ENCODE measurements at places on chromosomes 11 and 22.

- DNase-seq = no peak
Measured at GRCh38 chr11:131025020-131025419, 108.7 kb upstream of the SNX19 start.

- no peak for DNase-seq
Measured at GRCh38 chr11:65204646-65205601, 23.2 kb downstream of the CAPN1 start.

- DNase-seq = no peak
Measured at GRCh38 chr22:26781596-26781995, 124.2 kb downstream of the MIAT start.

DNA sequence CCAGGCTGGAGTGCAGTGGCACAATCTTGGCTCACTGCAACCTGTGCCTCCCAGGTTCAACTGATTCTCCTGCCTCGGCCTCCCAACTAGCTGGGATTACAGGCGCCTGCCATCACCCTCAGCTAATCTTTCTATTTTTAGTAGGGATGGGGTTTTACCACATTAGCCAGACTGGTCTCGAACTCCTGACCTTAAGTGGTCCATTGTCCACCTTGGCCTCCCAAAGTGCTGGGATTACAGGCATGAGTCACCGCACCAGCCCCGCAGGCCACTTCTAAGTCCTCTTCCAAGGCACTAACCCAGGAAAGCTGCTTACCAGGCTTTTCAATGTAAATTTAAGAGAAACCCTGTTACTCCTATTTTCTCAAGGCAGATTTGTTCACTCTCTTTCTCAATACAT, 50.4 kb downstream of the DENND5A start:
- DNase-seq = no peak

DNA sequence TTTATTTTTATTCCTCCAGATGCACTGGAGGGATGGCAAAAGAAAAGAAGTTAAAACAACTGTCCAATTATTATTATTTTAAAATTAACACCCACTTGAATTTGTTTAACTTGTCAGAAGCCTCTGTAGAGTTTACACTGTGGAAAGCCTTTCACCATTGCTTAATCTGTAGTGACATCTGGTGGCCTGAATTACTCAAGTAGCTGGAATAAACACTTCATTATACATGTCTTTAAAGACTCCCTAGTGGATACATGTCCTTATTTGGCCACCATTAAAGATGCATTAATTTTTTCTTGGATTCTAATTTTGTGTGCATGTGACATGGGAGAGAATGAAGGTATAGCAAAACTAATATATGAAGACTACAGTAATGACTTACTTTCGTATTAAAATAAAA, 1496.5 kb downstream of the FAM181B start:
- DNase-seq = no peak

- DNase-seq = no peak
Measured at GRCh38 chr11:86523738-86524619, 148.4 kb downstream of the ME3 start.

GRCh38 chr22:44586999-44587736, 89.1 kb upstream of the RTL6 start:
- no peak for DNase-seq

DNA sequence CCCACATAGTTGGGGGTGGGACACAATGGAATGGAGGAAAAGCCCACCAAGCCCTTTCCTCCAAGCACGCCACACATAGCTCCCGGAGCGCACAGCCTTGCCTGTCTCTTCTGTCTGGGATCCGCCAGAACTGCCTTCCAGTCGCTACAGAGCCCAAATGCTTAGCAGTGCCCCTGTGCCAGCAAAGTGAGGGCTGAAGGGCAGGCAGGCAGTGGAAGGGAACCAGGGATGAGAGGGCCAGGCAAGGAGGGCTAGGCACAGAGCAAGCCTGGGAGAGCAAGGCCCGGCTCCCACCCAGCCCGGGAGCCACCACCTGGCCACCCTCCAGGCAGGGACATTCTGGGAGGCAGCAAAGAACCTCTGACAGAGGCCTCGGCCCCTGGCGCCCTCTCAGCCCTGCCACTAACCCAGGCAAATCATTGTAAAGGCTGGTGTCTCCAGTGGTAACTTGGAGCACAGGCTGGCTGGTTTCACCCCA, 32.5 kb downstream of the PPP2R1B start:
- DNase-seq = no peak

DNA sequence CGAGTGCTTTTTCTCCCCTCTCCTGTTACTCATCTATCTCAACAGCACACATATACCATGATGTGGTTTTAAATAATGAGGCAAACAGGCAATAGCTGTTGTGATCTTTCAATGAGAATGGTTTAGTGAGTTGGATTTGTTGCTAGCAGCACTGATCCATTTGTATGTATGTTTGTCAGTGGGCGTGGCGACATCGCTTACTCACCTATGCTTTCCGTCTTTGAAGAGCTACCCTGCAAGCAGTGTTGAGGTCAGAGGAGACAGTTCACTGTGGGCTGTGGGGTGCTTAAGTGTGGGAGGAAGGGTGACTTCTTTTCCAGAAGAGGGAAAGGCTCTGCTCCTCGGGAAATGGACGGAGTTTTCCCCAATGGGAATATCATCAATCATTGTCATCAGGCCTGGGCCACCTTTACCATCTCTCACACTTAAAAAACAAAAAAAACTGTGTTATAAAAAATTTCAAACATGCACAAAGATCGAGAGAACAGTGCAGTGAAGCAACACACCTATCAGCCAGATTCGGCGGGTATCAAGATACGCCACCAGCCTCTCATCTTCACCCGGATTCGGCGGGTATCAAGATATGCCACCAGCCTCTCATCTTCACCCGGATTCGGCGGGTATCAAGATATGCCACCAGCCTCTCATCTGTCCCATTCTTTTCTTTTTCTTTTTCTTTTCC, 83.8 kb downstream of the TBC1D22A start:
- DNase-seq = no peak

GRCh38 chr11:44005063-44005701, 42.6 kb upstream of the ACCSL start:
- no peak for DNase-seq

DNA sequence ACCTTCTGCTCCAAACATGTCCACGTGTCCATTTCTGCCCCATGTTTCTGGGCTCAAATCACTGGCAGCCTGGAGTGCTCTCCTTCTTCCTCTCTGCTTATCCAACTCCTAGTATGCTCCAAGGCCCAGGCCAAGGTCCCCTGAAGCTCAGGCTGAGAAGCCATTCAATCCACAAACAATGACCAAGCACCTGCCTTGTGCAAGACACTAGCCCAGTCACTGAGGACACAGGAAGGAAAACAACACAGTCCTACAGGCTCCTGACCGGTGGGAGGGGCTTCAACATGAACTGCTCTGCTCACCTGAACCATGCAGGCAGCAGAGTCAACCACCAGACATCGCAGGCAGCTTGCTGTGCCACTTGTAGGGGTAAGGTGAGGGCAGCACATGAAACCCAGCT, 93.6 kb downstream of the RPL27A start:
- DNase-seq = no peak

All from stimulated activated CD4-positive, alpha-beta T cell treated with anti-CD3 and anti-CD28 coated beads, Interleukin-1b, Interleukin-23, amount 100 ng/mL, for 1 hour (primary cell).